ENCODE measurements at places on chromosomes 16 and 17.

- DNase-seq: no peak
Measured at GRCh38 chr17:39208893-39209292, 8.8 kb downstream of the RPL19 start.

DNA sequence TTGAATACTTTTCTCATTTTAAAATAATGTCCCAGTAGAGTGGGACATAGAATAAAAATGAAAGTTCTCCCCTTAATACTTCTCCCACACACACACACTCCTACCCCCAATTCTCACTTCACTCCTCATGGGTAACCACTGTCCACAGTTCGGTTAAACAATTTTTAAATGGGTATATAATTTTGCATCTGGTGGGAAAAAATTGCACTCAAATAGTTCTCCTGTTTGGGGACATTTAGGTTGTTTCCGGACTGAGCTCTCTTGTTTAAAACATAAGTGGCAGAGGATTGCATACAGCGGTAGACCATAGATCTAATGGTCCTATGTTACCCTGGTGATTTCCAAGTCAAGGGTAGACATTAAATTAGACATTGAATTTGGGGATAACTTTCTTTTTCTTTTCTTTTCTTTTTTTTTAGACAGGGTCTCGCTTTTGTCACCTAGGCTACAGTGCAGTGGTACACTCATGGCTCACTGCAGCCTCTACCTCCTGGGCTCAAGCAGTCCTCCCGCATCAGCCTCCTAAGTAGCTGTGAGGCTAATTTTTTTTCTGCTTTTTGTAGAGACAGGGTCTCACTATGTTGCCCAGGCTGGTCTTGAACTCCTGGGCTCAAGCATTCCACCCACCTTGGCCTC lies 138.3 kb downstream of the SOCS1 start:
- DNase-seq: no peak

- no peak for DNase-seq
Measured at GRCh38 chr16:20844054-20844453, 37.7 kb downstream of the REXO5 start.

DNA sequence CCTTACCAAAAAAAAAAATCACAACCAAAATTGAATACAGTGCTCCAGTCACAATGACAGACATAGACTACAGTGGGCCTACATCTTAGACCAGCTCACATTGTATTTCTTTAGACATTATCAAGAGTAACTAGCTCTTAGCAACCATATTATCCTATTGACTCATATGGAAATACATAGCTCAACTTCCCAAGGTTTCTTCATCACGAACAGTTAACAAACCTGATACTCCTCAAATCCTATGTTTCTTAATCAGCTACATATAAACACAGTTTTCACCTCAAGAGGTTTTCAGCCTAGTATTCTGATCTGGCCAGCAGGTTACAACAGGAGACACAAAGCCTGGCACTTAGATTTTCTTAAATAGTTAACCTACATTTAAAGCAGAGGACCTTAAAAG lies 29.7 kb downstream of the CMC2 start:
- DNase-seq: no peak

DNA sequence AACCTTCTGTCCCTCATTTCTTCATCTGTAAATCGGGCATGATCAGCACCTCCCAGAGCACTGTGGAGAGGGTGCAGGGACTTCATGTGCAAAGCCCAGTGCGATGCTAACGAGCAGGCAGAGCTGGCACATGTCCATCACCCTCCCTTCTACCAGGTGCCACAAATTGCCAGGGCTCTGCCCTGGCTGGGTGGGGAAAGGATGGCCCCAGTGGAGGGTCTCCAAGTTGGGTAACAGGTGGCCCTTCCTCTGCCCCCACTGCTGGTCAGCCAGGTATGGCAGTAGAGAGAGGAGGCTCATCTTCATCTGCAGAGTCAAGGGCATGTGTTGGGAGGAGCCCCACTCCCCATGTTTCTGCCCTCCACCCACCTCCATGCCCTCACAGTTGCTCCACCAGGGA lies 61.5 kb upstream of the CDH5 start:
- DNase-seq: no peak

DNA sequence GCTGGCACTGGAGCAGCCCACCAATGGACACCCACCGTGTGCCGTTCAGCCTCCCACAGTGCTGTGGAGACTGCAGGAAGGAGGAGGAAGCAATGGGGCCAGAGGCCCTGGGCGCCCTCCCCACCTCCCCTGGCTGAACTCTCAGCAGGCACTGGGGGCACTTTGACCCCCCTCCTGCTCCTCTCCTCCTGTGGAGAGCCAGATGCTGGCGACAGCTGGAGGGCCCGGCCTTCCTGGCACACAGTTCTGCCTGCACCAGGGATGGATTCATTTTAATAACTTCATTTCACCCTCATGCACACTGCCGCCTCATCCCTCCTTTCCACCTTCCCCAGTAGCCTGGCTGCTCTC lies 6.0 kb downstream of the NXPH3 start:
- no peak for DNase-seq

DNA sequence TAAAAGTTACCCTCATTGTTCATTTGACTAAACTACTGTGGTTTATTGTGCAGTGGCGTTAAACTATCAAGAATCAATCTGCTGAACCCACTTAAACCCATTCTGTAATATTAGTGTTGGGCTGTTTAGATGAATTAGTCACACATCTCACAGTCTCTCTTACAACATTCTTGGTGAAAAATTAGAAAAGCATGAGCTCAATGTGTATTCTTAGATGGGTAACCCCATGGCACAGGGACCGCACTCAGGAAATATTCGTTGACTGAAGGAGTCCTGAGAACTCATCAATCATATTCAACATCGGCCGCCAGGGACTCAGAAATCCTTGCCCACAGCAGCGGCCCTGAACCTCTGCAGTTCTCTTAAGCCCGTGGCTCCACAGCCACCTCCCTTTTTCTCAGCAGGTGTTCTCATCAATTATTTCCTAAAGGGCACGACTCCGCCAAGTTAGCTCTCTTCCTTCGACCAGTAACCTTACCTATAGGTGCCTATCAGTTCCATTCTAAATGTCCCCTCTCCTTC lies 155.6 kb downstream of the STX8 start:
- DNase-seq: no peak

- no peak for DNase-seq
Measured at GRCh38 chr17:7097940-7098339, 16.7 kb downstream of the ASGR2 start.

- DNase-seq: no peak
Measured at GRCh38 chr17:30568117-30568430, 90.9 kb downstream of the GOSR1 start.

- DNase-seq: no peak
Measured at GRCh38 chr17:79757140-79757745, 20.7 kb upstream of the CBX2 start.

DNA sequence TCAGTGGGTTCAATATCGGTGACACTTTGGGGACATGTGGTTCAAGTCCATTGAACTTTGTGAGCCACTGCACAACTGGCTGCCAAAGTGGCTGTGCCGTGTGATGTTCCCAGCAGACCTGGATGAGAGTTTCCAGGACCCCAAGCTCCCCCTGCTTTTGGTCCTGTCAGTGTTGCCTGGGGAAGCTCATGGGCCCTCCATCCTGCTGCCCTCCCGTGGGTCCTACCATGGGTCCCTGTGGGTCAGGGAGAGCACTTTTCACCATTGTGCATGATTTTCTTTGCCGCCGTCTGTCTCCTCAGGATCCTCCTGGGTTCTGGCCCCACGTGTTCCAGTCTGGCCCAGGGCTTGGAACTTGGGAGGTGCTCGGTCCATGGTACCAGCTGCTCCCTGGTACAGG lies 38.1 kb downstream of the LGALS9 start:
- DNase-seq: no peak

GRCh38 chr17:28846231-28846630 lies 3.6 kb upstream of the FAM222B start:
- no peak for DNase-seq

- no peak for DNase-seq
Measured at GRCh38 chr16:56980792-56981724, 8.3 kb upstream of the NLRC5 start.

GRCh38 chr17:39145143-39145542 lies 6.3 kb downstream of the PLXDC1 start:
- no peak for DNase-seq

GRCh38 chr16:68786685-68787418 lies 49.8 kb downstream of the CDH1 start:
- DNase-seq: no peak

GRCh38 chr17:19537111-19537510 lies 3.5 kb downstream of the SLC47A1 start:
- no peak for DNase-seq

DNA sequence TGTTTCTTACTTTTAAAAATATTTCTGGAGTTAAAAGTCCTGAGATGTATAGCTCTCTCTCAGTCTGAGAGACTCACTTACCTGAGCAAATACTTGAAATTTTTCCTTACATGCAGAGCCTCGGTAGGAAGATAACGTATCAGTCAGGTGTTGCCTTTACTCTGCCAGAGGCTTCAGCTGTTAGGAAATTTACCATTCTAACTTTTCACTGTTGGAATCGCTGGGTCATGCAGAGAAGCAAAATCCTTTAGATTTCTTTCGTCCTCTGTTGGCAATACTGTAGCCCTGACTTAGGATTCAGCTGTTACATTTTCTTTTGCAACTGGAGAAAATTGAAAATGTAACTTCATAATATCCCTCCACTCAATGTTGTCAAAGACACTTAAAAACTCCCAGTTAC lies 20.0 kb upstream of the KCNJ16 start:
- no peak for DNase-seq

DNA sequence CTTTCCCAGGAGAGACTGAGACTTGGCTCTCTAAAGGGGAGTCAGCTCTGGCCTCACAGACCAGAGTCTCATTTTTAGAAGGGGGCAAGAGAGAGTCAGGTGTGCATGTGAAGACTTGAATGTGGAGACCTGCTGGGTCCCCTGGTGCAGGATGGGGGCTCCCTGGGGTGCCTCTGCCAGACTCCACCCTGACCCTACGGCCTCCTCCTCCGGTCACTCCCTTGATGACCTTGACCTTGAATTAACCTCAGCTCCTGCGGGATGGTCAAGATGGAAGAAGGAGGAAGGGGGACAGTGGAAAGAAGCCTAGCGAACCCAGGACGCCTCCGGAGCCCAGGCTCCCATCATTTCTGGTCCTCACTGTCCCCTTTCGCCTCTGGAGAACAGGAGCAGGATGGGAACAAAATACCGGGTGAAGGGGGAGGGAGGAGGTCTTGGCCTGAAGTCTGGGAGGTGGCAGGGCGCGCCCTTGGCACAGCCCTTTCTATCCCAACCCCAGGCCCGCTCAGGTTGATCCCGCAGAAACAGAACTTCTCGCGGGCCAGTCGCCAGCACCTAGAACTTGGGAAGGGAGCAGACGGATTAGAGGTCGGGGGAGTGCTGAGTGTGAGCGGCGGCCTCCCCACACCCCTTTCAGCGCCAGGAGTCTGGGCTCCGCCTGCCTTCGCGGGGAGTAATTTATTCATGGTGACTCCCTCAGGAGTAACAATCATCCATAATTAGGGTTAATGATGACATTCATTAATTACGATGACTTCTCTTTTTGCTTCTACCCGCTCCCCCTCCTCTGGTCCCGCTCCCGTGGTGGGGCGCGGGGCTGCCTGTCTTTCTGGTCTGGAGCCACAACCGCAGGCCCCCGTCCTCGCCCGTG lies 1.6 kb downstream of the STAC2 start:
- DNase-seq: no peak

DNA sequence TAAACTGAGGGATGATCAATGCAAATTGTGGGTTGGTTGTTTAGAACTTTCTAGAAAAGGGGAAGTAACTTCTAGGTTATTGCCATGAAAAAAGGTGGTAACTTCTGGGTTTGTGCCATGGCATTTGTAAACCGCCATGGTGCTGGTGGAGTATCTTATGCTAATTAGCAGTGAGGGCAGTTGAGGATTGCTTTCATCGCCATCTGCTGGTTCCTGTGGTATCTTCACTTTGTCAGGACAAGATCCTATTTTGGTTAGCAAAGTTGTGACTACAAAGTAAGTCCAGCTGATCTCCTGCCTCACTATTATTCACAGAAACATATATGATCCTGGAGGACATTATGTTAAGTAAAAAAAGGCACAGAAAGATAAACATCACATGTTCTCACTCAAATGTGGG lies 1332.3 kb downstream of the CDH11 start:
- no peak for DNase-seq

DNA sequence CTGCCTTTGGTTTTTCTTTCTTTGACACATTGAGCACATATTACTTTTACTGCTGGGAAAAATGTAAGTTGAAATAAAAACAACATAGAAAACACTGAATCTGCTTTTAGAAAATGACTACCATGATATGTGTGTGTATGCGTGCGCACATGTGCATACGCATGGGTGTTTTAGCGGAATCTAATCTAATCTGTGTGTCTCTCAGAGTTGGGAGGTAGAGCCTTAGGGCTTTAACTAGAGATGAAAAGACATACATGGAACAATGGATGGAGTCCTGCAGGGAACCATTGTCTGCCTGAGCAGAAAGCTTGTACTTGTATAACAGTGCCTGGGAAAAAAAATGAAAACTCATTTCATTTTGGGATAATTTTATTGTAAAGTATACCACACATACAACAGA lies 12.4 kb downstream of the SLFN5 start:
- no peak for DNase-seq

DNA sequence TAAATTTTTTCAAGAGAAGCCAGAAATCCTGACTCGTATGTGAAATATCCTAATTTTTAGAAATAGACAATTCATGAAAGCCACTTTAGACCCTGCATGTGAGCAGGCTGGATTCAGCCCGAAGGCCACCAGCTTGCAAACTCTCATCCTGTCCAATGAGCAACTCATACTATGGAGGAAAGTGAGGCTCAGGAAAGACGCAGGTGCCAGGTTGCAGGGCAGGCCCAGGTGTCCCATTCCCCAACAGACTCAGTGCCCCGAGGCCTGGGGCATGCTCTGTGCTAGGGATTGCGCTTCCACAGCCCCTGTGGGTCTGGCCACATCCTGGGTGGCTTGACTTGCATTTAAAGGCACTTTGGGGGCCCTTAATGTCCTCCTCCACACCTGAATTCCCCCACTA lies 16.7 kb upstream of the RASD1 start:
- DNase-seq: no peak

GRCh38 chr17:65228734-65229620 lies 91.8 kb downstream of the RGS9 start:
- peak; percentile 4 for DNase-seq

DNA sequence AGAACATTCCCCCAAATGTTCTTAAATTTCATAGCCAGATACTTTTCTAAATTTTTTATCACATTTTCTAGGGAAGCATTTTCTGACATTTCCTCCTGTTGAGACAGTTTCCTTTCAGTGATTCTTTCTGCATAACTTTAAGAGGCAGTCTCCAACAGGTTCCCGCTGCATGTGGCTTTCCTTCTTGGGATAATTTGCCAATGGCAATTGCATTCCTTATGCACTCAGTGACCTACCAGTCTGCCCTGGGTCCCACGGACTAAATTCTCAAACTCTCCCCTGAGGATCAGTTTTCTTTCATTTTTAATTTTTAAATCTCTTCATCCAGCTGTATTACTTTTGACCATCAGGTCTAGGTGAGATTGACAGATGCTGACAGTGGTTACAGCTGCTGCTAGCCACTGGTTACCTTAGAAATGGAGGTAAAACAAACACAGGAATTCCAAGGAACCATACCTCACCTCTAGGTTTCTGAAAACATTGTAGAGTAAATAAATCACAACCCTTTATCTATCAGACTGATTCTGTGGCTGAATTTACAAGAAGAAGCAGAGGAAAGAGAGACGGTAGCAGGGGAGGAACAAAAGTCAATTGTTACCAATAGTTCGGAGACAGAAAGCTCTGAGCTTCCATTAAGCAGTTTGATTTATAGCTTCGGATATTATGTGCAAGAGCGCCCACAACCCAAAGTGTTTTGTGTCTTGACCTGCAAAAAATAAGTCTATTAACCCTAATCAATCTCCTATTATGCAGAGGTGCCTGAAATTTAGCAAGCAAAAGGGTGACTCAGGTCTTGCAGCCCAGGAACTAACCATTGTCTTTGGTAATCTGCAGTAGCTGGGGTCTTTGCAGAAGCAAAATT lies 216.0 kb downstream of the PMP22 start:
- no peak for DNase-seq

Data from effector memory CD4-positive, alpha-beta T cell (primary cell).